Urothelium cell line (cell line): ENCODE measurements at places on chromosomes 2 and 18.
A peak's percentile ranks its signal among the peaks of the same experiment; 100 is the strongest.

- DNase-seq = no peak
Observed at GRCh38 chr2:177282787-177283572, 18.5 kb upstream of the NFE2L2 start.

DNA sequence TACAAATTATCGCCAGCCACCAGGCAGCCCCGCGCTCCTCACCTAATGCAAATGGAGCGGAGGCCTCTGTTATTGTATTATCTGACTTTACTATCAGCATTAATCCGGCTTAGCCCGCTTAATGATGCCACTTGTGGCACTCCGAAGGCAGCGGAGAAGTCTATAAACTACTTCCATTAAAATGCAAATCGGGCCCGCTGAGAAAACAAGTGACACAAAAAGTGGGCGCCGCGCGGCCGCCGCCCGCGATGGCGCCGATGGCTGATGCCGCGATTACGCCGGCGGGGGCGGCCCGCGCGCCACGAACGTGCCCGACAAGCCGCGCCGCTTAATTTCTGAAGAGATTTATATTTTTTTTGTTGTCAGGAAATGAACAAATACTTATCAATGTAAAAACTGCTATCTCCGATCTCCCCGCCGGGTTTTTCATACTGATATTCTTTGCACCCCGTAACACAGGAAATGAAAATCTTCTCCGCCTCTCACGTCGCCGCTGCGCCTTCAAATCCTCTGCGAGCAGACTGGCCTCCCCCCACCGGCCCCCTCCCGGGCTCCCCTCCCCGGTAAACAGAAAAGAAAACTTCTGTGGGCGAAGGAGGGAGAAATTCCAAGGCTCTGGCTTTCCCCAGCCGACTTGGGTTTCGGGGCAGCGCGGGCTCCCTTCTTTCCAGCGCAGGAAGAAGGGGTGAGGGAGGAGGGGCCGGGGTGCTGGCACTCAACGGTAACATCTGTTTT lies 221.8 kb downstream of the INSIG2 start:
- peak; percentile 81 for DNase-seq

DNA sequence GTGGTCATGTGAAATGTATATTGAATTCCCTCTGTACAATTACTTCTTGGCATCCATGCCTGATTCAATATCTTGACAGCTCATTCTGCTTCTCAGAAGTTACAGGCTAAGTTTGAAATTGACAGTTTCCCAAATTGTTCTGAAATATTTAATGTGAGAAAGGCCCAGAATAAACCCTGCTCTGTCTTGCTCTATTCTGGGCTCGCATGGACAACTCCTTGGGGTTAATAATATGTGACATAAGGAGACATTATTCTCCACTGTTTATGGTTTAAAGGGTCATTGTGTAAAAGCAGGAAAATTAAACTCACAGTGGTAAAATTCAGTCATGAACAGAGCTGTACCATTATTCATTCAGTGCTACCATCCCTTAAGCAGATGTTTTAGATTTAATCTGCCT lies 160.7 kb upstream of the CNTNAP5 start:
- no peak for DNase-seq

GRCh38 chr18:22789052-22789451 lies 144.1 kb upstream of the RBBP8 start:
- DNase-seq = no peak

GRCh38 chr18:12283256-12283655 lies 24.8 kb upstream of the TUBB6 start:
- DNase-seq = peak; percentile 84

- no peak for DNase-seq
Observed at GRCh38 chr2:46162329-46163097, 134.7 kb upstream of the EPAS1 start.

DNA sequence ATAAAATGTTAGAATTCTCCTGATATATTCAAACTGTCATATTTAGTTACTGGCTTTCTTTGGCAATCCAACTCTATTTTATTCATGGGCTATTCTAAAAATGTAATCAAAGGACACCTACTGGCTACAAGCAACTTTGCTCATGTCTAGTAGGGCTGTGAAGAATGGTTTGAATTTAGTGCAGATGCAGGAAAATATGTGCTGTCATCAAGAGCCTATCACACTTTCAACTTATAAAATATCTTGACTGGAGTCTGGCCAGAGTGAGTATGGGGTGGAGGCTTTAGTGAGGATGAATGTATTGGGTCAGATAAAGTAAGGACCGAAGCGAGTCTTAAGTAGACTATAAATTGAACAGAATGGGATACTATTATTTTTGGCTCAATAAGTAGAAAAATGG lies 343.4 kb upstream of the SPRED2 start:
- no peak for DNase-seq

- no peak for DNase-seq
Observed at GRCh38 chr2:197284956-197285355, 25.6 kb downstream of the ANKRD44 start.

DNA sequence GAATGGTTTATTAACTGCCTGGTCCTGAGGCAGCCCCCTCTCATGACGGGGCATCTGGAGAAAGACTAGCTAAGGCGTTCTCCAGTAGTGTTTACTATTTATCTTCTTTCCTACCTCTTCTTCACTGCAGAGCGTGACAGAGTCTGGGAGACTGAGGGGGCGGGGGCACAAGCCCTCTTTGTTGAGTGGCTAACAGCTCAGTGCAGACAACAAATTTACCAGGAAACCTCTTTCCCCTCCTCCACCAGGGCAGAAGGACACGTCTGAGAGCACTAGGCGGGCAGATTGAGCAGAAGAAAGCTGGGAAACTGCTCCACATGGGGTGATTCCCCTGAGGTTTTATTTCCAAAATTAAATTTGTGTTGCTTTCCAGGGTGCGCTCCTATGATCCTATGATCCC lies 322.1 kb downstream of the CNTNAP5 start:
- DNase-seq = no peak

- DNase-seq = no peak
Observed at GRCh38 chr2:56739413-56739812, 555.6 kb downstream of the CCDC85A start.
